Activated CD4-positive, CD25-positive, alpha-beta regulatory T cell treated with anti-CD3 and anti-CD28 coated beads, Interleukin-2, amount 50 U/mL, for 72 hours (primary cell): ENCODE measurements at places on chromosomes 11 and 22.

DNA sequence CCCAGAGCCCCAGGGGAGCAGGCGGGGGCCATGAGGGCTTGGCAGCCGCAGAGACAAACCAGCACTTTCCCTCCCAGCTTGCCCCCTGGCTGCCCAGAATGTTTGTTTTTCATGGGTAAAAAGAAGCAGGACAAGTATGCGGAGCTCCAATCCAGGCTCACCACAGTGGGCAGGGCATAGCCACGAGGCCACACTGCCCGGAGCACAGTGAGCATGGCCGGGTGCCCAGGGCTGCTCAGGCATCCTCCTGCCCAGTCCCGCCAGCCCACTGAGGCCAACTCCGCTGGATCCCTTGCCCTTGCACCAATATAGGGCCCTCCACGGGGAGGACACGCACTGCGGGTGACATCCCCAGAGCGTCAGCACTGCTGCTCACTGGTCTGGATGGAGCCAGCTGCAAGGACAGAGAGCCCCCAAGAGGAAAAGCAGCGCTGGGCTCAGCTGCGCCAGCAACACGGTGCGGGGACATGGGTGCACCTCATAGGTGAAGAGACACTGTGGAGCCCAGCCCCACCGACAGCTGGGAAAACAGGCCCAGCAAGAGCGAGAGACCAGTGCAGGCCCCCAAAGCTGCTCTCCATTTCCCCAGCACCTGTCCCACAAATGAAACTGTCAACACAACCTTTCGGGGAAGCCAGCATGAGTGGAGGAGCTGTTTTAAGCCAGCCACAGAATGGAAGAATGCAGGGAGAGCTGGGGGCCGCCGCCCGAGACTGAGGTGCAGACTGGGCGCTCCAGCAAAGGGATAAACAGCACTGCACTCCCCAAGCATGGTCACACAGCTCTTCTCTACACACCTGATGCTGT is 24.8 kb downstream of the ARVCF start:
- no peak for DNase-seq

GRCh38 chr11:66044757-66045156 is 4.2 kb downstream of the GAL3ST3 start:
- DNase-seq: no peak

- no peak for DNase-seq
These were observed 63.6 kb downstream of the THAP12 start for GRCh38 chr11:76317296-76317695.

DNA sequence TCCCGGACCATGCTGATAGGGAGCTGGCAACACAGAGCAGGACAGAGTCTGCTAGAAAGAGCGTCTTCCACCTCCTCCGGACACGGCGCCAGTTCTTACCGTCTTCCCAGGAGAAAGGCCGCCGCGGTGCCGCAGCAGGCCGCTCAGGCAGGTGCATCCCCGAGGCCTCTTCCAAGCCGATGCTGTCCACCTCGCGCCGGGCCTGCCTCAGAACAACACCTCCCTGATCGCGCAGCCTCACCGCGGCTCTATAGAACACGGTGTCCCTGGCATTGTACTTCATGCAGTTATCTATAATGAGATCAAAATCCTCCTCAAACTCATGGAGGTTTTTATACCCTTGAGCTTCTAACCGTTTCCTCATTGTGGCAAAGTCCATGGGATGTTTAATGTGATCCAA is 30.0 kb downstream of the BRD1 start:
- no peak for DNase-seq

DNA sequence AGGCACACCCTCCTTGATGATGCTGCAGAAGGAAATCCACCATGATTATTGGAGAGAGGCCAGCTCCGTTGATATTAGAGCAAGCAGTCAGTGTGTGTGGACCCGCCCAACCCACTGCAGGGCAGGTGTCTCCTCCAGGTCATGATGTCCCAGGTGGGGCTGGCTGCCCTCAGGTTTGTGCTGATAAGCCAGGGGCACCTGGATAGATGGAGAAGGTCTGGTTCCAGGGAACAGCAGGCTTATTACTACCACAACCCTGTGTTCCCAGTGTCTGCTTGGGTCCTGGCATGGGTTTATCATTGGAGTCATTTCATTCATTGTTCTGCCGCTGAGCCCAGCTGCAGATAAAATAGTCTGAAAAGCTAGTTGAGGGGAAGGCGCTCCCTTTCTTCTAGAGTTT is 181.1 kb upstream of the NECTIN1 start:
- DNase-seq: no peak

- DNase-seq: no peak
These were observed 174.1 kb downstream of the MN1 start for GRCh38 chr22:27627444-27627833.

GRCh38 chr22:35634943-35635540 is 13.2 kb upstream of the APOL6 start:
- DNase-seq: no peak

DNA sequence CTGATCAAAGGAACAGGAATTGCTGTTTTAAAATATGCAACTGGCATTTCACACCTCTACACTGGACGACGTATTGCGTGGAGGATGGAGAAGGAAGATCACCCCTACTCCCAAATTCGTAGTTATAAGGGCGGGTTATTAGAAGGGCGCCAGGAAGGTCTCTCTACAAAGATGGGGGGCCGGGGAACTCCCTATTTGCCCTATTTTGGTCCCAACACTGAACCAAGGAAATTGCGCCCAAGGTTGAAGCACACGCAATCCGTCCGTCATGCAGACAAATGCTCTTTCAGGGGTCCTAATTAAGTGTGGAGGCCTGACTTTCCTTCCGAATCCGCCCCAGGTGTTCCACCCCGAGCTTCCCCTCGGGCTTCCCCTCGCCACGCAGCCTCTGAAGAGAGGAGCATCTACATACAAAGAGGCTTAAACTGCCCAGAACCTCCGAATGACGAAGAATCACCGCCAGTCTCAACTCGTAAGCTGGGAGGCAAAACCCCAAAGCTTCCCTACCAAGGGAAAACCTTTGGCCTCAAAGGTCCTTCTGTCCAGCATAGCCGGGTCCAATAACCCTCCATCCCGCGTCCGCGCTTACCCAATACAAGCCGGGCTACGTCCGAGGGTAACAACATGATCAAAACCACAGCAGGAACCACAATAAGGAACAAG is 396 bp downstream of the NPAT start:
- no peak for DNase-seq

DNA sequence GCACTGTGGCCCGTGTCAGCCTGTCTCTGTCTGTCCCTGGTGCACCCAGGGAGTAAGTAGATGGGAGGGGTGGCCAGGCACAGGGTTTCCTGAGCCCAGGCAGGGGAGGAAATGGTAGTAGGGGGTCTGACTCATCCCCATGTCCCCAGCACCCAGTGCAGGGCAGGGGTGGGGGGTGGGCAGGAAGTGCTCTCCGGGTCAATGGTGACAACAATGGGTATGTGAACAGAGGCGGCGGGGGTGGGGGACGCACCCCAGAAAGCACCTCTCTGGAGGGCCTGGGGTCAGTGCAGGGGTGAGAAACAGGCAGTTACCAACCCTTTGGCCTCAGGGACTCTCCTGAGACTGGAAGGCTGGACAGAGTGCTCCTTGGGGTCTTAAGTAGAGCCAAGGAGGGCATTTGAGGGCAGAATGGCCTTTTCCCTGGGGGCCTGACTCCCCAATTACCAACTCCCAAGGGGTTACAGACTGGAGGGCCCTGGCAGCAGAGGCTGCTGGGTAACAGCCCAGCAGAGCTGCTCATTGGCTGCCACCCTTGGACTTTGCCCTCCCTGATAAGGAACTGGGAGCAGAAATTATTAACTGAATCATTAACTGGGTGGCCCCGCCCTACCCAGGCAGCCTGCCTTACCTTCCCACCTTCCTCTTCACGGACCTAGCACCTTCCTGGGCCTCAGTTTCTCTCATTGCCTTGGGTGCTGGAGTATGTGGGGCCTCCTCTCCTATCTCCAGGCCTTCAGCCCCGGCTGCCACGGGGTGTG is 4.2 kb downstream of the MYRF start:
- DNase-seq: no peak

DNA sequence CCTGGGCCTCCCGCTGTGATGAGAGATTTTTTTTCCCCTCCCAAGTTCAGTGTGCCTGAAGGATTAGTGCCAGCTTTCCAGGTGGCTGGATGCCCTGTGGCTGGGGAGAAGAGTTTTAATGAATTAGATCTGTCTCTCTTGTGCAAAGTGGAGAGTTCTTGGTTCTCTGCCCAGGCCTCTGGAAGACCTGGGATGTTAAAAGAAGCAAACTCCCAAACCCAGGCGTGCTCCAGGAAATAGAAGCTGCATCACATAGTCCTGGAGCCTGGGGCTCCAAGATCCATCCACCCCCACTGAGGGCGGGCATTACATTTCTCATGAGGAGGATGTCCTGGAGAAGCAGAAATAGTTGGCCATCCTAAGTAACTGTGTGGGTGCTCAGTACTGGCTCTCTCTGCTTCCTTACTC is 30.6 kb downstream of the SDHAF2 start:
- DNase-seq: no peak

- no peak for DNase-seq
These were observed 176.5 kb upstream of the POU2AF2 start for GRCh38 chr11:111069066-111069465.

DNA sequence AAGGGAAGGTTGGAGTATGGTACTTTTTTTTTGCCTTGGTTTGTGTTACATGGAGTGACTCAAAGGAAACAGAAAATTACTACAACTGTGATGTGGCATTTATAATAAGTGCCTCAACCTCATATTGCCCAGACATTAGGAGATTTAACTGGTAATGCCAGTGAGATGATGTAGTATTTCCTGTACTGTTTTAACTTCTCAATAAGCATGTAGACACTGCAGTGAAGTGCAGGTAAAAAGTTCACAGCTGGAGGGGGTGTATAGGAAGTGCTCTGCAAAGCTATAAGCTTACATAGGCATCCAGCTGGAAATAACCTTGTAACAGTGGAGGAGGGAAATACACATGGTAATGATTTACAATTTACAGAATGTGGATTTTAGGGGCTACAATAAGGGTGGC is 138.2 kb upstream of the MTMR2 start:
- DNase-seq: no peak

GRCh38 chr11:66459138-66459778 is 7.4 kb upstream of the PELI3 start:
- no peak for DNase-seq

DNA sequence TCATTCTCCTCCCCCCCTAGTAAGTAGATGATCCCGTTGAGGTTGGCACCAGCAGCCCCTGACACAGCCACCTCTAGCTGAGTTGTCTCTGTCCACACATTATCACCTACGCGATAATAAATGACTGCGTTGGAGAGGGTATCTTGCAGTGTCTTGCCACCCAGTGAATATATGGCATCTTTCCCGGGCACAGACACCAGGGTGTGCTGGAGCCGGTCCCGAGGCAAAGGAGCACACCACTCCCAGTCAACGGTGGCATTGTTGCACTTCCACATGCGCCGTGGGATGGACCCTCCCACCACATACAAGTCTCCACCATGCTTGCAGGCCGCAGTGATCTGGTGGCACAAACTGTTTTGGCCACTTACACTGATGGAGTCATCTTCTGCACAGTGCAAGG is 5.4 kb downstream of the KBTBD4 start:
- no peak for DNase-seq

DNA sequence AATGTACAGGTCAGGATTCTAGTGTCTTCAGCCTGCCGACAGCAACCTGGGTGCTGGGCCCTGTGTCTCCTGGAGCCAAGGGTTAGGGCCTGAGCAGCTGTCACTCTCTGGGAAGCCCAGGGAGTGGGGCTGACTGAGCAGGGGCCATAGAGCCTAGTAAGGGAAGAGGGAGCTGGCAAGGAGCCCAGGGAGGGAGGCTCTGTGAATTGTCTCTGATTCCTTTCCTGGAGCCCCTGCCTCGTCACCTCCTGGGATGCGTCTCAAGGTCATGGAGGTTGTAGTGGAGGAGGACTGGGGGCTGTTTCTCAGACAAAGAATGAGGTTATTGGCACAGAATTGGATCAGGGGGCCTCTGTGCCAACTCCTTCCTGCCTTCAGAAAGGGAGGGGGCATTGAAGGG is 11.8 kb downstream of the SOX10 start:
- no peak for DNase-seq

DNA sequence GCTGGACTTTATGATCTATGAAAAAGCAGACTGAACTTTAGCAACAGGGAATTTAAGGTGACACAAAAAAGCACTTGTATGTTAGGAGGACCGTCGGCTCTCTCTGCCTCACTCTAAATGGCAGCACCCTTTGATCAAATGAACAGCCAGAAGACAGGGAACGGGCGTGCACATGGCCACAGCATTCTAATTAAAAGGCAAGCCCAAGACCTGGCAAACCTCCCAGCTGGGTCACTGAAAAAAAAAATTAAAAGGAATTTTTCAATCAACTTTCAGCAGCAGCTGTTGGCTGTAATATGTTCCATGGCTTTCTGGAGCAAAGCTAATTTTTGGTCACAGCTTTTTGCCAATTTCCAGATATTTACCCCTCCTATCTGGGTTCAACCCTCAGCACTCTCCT is 116.5 kb downstream of the C11orf58 start:
- DNase-seq: no peak

GRCh38 chr11:72736452-72737069 is 15.6 kb downstream of the ARAP1 start:
- peak; percentile 53 for DNase-seq

DNA sequence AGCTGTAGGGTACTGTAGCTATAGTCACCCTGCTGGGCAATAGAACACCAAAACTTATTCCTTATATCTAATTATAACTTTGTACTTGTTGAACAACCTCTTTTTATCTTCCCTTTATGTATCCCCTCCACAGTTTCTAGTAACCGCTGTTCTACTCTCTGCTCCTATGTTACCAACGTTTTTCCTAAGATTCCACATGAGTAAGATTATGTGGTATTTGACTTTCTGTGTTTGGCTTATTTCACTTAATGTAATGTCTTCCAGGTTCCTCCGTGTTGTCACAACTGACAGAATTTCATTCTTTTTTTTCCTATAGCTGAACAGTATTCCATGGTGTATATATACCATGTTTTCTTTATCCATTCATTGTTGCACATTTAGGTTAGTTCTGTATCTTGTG is 258.4 kb downstream of the DYNC2H1 start:
- no peak for DNase-seq

- no peak for DNase-seq
These were observed 78.4 kb upstream of the DBX1 start for GRCh38 chr11:20238712-20239111.

GRCh38 chr11:78365381-78365792 is 52.2 kb downstream of the GAB2 start:
- no peak for DNase-seq

GRCh38 chr11:132202621-132203020 is 832.2 kb downstream of the NTM start:
- DNase-seq: no peak

- DNase-seq: no peak
These were observed 90.8 kb upstream of the ALKBH3 start for GRCh38 chr11:43789700-43790443.

DNA sequence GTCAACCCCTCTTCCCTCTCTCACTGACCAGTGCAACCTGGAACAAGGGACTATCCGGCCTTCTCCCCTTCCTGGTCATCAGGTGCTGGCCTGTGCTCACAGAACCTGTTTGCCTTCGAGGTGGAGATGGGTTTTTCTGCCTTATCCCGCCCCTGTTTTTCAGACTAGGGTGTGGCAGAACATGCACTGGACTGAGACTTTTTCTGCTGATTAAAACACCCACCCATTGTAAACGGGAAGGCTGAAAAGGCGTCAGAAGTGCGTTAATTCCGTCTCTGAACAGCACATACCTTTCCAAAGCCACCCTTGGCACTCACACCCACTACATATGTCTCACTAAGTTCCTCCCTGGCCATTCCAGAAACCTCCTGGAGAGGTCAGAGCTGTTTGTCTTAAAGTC is 4.4 kb upstream of the B3GNT6 start:
- no peak for DNase-seq

- DNase-seq: no peak
These were observed 52.5 kb upstream of the SUSD2 start for GRCh38 chr22:24128631-24129262.

GRCh38 chr11:35650006-35650405 is 12.6 kb upstream of the TRIM44 start:
- no peak for DNase-seq

GRCh38 chr11:134153147-134153905 is 70.4 kb downstream of the NCAPD3 start:
- no peak for DNase-seq
